ENCODE measurements at places on chromosomes 6 and 20. TPM values are rescaled to one million over a fixed set of nuclear protein-coding genes. Genes with fewer than 3 reads are reported as not detected.

GRCh38 chr20:6769903-6770785 lies 2.7 kb downstream of the BMP2 start:
- peak; percentile 65 for DNase-seq

DNA sequence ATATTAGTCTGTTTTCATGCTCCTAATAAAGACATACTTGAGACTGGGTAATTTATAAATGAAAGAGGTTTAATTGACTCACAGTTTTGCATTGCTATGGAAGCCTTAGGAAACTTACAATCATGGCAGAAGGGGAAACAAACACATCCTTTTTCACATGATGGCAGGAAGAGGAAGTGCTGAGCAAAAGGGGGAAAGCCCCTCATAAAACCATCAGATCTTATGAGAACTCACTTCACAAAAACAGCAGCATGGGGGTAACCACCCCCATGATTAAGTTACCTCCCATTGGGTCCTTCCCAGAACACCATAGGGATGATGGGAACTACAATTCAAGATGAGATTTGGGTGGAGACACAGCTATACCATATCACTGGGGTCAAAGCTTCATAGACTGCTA lies 254.2 kb downstream of the ERMARD start:
- DNase-seq = no peak

DNA sequence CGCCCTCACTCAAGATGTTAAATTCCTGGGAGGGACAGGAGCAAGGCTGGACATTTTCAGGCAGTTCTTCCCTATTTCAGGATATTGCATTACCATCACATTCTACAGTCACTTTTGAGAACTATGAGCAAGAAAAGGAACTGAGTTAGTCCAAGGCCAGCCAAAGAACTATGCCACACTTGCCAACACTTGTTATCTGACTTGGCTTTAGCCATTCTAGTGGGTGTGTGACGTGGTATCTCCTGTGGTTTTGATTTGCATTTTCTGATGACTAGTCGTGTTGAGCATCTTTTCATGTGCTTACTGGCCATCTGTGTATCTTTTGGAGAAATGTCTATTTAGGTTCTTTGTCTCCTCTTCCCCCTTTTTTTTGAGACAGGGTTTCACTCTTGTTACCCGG lies 12.0 kb downstream of the XRN2 start:
- DNase-seq = no peak

CRISP2 gene
- not detected for total RNA-seq

- DNase-seq = no peak
Observed at GRCh38 chr20:36591281-36591680, 14.3 kb upstream of the RAB5IF start.

All from H9 (cell line).